Endothelial cell (in vitro differentiated cells): ENCODE measurements at places on chromosomes 1 and 21.

- DNase-seq, result no peak
These were observed 2.1 kb downstream of the SIPA1L2 start for GRCh38 chr1:232627645-232628334.

DNA sequence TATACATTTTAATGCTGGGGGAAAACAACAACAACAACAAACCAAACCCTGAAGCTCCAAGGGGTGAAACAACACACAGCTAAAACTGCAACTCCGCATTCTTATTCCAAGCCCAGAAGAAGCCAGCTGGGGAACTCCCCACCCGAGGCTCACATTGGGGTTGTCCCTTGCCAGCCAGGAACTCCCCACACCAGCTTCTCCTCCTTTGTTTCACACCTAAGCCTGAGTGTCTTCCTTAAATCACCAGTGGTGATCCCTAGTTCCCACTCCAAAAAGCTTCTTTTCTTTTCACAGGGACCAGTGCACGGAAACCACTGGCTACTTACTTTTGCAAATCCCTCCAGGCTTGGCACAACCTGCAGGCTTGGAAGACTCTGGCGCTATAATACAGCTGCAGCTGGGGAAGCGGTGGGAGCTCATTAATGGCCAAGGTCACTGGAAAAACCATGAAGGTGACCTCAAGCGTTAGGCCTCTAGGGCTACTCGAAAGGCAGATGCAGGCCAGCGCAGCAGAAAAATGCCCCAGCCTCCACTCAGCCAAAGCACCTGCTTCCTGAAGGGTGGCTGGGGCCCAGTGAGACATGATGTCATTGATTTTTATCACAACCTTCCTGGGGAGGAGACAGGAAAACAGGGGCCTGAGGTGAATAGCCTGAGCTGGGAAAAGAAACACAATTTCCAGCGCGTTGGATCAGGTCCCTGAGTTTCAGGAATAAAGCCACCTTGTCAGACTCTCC lies 40.1 kb downstream of the TLR5 start:
- DNase-seq, result peak; percentile 45

DNA sequence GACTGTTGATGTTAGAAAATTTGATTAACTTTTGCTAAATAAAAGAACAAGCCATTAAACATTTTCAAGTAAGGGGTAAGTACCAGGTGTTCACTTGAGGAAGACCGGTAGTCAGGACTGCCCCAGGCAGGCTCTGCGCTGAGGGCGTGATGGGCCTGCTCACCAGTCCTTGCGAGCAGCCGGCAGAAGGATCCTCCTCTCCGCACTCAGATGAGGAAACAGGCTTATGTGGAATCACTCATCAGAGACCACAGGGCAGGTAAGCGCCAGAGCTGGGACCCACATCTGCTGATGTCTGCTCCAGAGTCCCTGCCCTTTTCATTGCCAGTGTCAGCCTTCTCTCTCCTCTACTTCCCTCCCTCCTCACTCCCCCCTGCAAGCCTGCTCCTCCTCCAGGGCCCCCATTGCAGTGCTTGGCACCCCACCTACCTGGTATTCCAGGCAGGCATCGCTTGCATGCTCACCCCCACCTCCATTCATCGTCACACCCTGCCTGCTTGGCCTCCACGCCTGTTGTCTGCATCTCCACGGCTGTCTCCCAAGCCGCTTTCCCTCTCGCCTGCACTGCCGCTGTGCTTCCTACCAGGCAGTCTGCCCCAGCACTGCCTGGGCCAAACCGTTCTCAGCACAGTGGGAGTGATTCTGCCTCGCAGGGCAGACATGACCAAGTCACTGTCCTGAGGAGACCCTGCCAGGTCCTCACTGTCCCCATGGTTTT lies 24.7 kb upstream of the KDM4A start:
- no peak for DNase-seq

GRCh38 chr21:37744551-37744950 lies 171.7 kb downstream of the KCNJ6 start:
- no peak for DNase-seq

- DNase-seq, result no peak
These were observed 65.2 kb upstream of the GJA5 start for GRCh38 chr1:147825586-147825985.

- DNase-seq, result peak; percentile 53
These were observed at the start of gene COL11A1 for GRCh38 chr1:103108376-103109150. Gene COL11A1, minus strand, starts transcription at chr1:103108522. Its CDS starts 344 bp downstream, at chr1:103108178.

- DNase-seq, result no peak
These were observed 13.3 kb downstream of the PTP4A2 start for GRCh38 chr1:31924839-31925238.

DNA sequence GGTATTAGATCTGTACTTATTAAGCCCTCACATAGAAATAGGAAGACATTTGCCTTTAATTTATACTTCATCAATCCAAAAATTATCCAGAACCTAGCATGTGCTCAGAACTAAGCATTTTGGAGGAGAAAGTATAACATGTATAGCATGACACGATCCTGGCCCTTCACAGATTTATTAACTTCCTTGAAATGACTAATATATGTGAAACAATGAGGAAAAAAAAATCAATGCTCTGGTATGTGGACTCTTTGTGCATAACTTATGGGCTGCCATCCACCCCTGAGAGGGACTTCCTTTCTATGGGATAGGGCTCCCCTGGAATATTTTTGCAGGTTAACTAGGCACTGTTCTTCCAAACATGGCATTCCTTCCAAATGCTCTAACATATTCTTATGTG lies 36.6 kb downstream of the CCDC185 start:
- no peak for DNase-seq

GRCh38 chr1:16921391-16922185 lies at the start of gene CROCC:
Gene CROCC, plus strand, starts transcription at chr1:16921931. Its CDS starts 88 bp downstream, at chr1:16922019.
- peak; percentile 77 for DNase-seq

- DNase-seq, result no peak
These were observed 34.4 kb downstream of the INKA2 start for GRCh38 chr1:111704776-111705175.

DNA sequence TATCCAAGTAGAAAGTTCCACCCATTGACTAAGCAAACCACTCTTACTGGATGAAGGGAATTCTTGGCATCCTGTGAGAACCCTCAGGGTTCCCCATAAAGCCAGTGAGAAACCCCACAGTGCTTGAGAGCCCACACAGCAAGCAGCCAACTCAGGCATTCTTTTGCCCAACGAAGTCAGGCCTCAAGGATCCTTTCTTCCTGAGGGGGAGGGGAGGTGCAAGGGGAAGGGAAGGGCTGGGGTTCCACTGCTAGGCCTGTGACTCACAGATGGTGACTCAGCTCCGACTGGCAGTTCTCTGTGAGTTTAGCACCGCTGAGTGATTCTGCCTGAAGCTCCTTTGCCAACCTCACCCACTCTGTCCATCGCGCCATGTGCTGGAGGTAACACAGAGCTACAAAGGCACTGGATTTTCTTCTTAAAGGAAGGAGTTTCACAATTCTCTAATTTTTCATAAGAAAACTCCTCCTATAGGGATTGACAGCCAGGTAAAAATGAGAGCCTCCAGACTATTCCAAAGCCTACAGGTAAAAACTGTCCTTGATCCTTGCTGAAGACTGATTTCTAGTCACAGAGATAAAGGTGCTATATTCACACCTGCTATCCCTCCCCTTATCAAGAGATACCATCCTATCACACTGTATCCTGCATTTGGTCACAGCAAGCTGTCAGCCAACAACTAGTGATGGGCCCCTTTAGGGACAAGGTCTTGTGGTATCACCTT lies 4.8 kb downstream of the ENO1 start:
- peak; percentile 50 for DNase-seq

DNA sequence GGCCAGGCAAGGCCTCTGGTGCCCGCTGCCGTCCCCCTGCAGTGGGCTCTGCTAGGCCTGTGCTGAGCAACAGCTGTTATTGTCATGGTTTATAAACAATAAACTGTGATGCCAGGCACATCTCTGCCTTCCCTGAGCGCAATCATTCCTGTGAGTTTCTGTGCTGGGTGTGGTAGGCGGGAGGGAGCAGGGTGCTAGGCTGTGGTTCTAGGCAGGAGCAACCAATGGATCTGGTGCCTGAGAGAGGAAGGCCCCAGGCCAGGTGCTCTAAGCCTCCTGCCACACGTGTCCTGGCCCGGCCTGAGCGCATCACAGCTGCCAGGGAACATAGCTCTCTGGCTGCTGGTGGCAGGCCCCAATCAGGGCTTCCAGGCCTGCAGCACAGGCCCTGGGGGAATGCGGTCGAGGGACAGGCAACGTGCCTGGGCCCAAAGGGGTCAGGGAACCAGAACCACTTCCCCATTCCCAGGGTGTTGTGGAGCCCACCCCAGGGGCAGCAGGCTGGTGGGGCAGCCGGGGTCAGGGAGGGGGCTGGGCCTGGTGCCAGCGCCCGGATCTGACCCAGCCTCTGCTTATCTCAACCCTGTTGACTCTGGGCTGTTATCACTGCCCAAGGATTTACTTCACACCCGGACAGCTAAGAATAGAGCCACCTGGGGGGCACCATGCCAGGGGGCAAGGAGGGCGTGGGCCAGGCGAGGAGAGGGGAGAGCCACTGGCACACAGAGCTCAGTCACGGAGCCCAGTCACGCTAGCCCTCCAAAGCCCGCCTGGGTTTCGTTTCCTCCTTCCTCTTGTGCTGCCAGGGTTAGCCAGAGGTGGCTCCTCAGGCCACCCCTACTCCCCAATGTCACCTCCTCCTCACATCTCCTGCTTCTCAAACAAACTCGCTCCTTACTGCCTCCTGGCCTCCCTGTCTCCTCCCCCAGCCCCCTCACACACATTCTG lies 11.5 kb downstream of the TRIM46 start:
- no peak for DNase-seq

DNA sequence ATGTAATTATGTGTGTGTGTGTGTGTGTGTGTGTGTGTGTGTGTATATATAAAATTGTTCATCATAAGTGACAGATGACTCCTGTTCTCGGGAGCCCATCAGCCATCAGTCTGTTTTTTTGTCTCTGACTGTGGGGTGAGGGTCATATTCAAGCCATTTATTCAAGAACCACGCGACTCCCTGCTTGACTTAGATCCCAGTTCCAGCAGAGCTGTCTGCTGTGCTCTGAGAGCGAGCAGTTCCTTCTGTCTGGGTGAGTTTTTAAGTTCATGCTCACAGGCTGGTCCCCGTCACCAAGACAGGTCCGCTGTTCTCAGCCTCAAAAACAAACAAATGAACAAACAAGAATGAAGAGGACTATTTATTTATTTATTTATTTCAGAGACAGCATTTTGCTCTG lies 18.3 kb upstream of the NPPB start:
- no peak for DNase-seq

DNA sequence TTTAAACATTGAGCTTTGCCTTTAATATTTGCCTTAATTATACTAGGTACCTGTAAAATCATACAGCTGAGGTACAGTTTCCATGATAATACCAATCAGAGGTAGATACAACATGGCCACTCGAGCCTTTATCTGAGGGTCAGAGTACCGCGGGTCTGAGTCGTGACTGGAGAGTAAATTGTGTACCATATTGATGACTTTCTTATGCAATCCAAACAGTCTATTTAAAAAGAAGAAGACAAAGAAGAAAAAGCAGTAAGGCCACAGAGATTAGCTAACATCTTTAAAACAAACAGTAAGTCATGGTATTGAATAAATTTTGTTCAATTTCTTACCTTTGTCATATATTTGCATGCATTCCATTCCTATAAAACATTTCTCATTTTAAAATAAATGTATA lies 68.1 kb upstream of the ANGPTL3 start:
- DNase-seq, result no peak

DNA sequence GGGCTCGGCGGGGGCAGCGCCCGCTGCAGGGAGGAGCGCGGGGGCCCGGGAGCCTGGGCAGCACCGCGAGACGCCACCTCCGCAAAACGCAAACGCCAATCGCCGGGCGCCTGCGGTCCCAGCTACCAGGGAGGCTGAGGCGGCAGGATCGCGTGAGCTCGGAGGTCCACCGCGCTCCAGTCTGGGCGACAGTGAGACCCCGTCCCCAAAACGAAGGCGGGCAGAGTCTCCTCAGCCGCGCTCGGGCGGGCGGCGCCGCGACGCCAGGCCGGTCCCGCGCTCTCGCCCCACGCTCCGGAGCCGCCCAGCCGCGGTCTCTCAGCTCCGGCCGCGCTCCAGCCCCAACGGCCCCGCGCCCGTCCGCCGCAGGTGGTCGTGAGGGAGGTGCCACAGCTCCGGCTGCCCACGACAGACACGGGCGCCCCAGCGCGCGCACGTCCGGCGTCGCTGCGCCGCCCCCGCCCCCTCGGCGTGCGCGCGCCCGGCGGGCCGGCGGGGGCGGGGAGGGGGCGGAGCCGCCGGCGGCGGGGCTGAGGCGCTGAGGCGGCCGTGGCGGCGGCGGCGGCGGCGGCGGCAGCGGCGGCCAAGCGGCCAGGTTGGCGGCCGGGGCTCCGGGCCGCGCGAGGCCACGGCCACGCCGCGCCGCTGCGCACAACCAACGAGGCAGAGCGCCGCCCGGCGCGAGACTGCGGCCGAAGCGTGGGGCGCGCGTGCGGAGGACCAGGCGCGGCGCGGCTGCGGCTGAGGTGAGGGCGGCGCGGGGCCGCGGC lies at the start of gene ADARB1:
Gene ADARB1 (plus strand): TSS at position 533 of the 770 bp plus-strand sequence. CDS start 97,077 bp downstream, outside the sequence.
- peak; percentile 54 for DNase-seq

DNA sequence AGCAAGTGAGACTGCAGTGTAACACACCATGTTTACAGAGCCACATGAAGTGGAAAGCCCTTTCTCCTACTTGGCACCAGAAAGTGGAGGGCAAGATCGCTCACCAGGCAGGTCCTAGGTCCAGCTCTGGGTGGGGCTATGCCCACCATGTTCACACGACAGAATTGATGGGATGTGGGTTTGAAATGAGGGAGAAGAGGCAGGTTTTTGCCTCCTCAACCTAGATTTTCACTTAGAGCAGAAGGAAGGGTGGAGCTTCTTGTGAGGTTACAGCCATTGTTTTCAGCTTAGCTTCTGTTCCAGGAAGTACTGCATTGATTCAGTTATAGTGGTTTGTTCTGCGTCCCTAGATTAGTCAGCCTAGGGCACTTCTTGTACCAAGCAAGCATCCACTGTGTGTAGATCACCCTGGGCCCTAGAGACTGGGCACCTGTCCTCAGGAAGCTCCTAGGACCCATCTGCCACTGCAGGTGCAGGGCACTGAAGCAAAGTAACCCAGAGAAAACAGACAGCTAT lies 2.3 kb downstream of the CD53 start:
- DNase-seq, result no peak

- DNase-seq, result no peak
These were observed 247.0 kb downstream of the RERE start for GRCh38 chr1:8570465-8570864.

- peak; percentile 80 for DNase-seq
These were observed 110.0 kb downstream of the GRIK3 start for GRCh38 chr1:36924282-36924811.
